ENCODE measurements at places on chromosomes 3 and 15.

DNA sequence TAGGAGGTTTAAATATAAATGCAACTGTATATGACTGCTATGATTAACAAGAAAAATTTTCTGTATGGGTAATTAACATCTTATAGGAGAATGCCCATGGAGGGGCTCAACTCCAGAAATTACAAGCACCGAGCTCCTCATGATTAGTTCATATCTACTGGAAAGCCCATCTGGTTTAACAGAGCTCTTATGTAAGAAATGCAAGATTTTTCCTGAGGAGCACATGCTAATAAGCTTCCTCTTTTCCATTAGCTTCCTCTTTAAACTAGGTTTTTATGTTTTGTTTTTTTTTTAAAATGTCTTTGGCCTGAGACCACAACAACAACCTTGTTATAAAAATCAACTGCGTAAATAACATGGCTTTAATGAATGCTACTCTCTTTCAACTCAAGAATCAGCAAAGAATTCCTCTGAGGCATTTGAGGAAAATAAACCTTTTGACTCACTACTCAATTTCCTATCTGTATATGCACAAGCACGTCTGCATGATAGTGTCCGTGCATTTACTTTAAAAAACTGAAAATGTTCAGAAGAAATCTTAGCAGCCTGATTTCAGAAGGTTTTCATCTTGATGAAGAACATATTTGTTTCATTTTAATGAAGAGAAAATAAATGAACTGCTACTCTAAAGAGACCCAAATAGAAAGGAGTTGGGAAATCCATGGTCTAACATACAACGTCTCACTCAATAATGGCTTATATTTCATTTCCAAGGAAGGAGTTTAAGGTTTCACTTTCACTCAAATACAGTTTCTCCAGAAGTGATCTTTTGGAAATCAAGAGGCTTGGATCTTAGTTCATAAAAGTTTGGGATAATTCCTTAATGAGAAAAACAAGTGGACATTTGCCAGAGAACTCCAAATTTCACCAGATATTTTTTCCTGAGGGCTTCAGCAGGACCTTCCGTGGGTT, 180.8 kb downstream of the KCNAB1 start:
- DNase-seq, result no peak

- no peak for DNase-seq
Observed at GRCh38 chr3:19899264-19899663, 34.8 kb downstream of the EFHB start.

- no peak for DNase-seq
Observed at GRCh38 chr3:46900356-46900755, 22.8 kb downstream of the PTH1R start.

GRCh38 chr15:43376017-43376705, 5.3 kb downstream of the TUBGCP4 start:
- peak; percentile 66 for DNase-seq

- DNase-seq, result no peak
Observed at GRCh38 chr15:80492409-80492808, 88.2 kb downstream of the ARNT2 start.

Measured in choroid plexus epithelial cell (primary cell).